ENCODE measurements at places on chromosomes 4 and X.
A peak's percentile ranks its signal among the peaks of the same experiment; 100 is the strongest.

DNA sequence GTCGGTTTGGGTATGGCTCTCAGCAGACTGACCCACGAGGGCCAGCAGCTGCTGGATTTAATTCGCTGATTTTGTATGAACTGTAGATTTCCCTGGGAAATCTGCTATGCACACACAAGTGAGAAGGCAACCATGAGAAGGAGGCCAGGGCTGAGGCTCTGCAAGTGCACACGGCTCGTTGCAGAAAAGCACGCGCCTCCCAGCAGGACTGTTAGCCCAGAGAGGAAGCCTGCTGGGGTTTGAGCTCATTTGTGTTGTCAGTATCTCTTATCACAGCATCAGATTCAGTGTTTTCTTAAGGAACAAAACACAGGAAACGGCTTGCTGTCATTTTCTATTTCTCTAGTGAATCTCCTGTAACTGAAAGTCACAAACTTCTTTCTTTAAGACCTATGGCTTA, 296.2 kb upstream of the FAT1 start:
- DNase-seq, result no peak

DNA sequence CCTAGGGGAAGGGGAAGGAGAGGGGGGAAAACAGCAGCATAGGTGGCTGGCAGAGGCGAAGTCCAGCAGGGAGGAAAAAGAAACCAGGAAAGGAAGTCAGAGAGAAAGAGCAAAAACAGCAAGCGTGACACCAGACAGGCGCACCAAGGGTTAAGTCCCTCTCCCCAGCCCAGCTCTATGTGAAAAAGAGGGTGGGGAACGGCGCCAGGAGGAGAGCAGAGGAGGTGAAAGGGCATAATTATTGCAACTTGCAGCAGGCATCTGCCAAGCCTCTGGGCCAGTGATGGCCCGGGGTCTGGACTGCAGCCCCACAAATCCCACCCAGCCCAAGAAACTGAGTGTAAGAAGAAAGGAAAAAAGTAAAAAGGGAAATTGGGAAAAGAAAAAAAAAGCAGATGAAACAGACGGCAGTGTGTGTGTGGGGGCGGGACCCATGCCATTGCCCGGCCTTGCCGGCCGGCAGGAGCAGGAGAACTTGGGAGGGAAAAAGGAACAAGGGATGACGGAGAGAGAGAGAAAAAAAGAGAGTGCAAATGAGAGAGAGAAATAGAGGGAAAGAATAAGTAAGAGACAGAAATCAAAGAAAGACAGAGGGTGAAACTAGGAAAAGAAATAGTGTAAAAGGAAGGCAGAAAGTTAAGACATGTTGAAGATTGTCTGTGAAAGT, 14.1 kb upstream of the RHOXF2 start:
- DNase-seq, result no peak

- DNase-seq, result peak; percentile 3
Observed at GRCh38 chr4:48017108-48017571, 568 bp downstream of the NIPAL1 start.

DNA sequence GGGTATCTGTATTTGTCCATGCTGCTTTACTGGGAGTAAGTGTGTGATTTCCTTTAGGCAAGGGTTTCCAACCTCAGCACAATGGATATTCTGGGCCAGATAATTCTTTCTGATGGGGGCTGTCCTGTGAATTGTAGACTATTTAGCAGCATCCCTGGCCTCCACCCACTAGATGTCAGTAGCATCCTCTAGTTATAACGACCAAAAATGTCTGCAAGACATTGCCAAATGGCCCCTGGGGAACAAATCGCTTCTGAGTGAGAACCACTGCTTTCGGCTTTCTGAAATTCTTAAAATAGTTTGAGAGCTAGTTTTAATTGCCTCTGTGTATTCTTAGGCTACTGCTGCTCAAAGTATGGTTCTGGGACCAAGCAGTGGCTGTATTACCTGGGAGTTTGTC, 81.2 kb upstream of the GPM6B start:
- DNase-seq, result no peak

DNA sequence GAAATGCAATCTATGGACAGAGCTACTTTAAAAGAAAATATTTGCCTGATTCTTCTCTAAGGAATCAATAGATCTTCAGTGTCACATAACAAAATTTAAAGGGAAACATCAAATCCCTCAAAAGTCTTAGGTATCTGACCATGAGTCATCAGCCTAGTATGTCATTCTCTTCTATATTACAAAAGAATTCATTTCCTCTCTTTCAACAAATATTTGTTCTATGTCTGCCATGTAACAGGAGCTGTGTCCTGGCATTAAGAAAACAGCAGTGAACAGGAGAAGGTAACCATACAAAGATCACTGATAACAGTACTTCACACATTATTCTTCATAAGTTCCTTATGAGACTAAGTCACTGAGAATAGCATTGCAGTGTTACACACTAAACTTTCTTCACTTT, 243.6 kb upstream of the DKK2 start:
- no peak for DNase-seq

- no peak for DNase-seq
Observed at GRCh38 chr4:5971078-5971450, 47.2 kb downstream of the C4orf50 start.

DNA sequence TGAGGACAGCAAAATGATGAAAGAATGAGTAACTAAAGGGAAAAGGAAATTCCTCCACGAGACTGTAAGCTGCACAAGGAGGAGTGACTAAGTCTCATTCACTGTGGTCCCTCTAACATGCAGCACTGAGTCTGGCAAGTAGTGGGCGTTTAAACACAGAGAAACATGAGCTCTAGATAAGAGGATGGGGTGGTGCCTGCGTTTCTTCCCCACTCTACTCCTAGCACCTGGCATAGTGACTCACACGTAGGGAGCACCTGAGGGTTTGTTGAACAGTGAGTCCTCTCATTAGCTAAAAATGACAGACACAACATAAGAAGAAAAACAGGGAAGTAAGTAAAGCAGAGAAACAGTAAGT, 105.8 kb upstream of the CBR4 start:
- no peak for DNase-seq

- no peak for DNase-seq
Observed at GRCh38 chr4:36206603-36207311, 37.6 kb downstream of the ARAP2 start.

GRCh38 chr4:47101453-47101852, 70.1 kb downstream of the GABRB1 start:
- no peak for DNase-seq

- DNase-seq, result no peak
Observed at GRCh38 chrX:91434351-91435168, at the start of gene PABPC5. TSS of gene PABPC5 (plus strand) at chrX:91434839. CDS start at chrX:91435578, 739 bp downstream.

- DNase-seq, result no peak
Observed at GRCh38 chr4:8766610-8767009, 105.0 kb downstream of the HMX1 start.

DNA sequence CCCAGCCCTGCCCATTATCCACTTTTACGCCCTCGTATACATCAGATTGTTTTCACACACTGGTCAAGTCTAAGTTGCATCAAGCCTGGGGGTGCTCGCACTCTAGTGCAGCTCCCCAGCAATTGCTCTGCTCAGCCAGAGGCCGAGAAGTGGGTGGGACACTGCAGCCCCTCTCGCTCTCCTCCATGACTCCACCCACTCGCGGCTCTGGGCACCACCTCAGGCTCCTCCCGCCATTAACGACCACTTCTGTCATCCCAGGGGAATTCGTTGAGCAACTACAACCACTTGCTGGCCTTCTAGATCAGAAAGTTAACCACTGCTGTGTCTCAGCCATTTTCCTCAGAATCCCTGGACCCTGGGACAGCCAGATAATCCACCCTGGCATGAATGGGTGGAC, 53.6 kb downstream of the ETNPPL start:
- DNase-seq, result no peak

DNA sequence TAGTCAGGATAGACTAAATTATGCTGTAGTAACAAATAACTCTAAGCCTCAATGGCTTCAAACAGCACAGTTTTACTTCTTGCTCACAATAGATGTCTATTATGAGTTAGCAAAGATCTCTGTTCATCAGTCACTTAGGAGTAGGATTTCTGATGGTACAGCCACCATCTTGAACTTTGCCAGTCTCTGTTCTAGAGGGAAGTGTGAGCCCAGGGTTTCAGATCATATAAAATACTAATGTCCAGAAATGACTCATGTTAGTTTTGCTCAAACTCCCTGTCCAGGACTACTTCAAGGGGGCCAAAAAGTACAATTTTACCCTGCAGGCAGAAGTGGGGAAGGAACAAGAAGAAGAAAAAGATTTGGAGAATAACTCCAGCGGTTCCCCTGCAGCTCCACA, 77.1 kb upstream of the LSM6 start:
- DNase-seq, result no peak

DNA sequence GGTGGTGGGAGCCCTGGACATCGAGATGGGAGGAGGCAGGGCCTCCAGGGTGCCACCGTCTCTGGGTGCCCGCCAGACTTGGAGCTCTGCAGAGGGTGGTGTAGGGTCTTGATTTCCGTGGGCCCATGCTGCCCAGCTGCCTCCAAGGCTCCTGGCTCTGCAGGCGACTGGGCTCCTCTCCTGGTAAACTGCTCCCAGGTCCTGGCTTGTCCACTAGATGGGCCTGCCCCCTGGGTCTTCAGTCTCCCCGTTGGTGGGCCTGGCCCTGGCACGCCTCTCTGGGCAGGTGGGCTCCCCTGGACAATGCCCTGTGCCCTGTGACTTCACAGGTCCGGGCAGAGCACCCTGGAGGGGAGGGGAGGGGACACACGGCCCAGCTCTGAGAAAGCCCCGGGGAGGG, 7.7 kb downstream of the FGFR3 start:
- no peak for DNase-seq

GRCh38 chr4:108247387-108248049, 78.8 kb upstream of the LEF1 start:
- no peak for DNase-seq

DNA sequence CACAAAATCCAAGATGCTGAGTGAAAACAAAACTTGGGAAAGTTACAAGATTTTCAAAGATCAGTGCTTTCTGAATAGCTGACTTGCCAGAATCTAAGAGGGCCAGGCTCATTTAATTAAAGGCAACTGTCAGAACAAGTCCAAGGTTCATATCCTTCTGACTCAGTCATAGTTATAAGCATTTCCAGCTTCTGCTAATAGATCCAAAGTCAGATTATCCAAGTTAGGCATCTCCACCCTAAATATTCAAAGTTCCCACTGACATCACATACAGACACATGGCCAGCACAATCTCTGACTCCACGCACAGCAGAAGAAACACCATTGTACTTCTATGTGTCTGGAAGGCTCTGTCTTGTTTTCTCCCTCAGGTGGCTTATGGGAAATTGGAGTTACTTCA, 41.8 kb downstream of the GASK1B start:
- no peak for DNase-seq

DNA sequence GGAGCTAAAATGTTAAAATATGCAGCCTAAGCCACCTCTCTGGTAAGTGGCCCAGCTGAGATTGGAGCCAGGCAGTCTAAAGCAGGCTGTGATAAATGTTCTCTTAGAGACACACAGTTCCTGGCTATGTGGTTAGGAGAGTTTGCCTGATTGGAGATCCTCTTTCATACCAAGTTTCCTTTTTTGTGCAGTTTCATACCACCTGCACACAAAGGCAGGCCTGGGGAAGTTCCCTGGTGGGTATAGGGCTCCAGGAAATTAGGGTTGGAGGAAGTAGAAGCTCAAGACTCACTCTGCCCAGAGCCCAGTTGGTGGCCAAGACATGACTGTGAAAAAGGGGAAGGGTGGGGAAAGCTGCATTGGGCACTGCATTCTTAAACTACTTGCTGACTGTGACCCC, 16.9 kb downstream of the CYBB start:
- no peak for DNase-seq

GRCh38 chrX:40172401-40173142, 74.8 kb upstream of the BCOR start:
- no peak for DNase-seq

DNA sequence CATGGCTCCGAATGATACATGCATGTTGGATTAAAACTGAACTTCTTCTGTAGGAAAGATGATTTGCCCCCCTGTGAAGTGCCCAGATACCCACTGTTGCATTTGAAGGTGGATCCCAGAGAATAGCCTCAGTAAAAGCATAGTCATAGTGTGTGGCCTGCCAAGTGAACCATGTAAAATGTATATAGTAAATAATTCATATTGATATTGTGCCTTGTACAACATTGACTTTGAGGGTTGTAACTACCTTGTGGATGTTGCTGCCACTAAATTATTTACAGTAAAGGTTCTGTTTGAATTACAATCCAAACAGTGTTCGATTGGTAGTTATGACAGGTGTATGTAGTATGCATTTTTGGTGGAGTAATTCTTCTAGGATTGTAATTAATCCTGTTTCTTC, 19.2 kb downstream of the TMEM131L start:
- DNase-seq, result no peak

DNA sequence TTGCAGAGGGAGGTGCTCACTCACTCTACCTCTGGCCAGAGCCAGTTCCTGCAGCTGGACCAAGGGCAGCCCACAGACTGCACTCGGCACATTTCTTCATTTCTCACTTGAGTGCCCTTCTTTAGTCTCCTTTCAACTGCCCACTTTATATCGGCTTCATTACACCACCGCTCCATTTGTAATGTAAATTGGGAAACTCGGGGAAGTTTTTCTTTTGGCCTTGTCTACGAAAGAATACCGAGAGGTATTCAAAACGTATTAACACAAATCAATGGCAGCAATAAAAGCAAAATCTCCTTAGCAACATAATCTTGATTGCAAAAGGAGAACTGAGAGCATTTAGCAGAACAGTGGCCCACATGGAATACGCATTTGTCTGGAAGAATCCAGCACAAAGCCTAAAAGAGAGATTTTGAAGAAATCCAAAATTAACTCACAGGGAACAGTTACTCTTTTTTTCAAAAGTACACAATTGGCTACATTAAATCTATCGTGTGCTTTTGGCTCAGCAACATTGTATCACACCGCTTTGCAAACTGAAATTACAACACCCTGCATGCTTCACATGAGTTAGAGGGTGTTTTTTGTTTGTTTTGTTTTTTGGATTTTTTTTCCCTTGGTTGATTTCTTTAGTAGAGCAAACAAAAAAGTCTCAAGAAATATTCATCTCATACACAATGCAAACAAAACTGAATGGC, 62.6 kb downstream of the CHIC2 start:
- DNase-seq, result no peak

DNA sequence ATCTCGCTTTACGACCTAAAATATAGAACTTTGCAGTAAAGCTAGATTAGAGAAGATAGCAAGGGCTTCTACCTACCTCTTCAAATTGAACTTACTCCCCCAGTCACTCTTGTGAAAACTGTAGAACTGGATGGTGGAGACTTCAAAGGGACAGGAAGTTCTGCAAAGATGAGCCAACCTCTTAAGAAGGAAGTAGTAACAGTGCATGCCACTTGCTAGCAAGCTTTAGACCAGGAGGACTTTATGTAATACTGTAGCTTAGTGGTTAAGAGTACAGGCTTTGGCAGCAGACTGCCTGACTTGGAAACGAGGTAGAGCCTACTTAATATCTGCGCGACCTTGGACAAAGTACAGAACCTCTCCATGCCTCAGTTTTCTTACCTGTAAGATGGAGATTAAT, 27.5 kb upstream of the VBP1 start:
- no peak for DNase-seq

All from T follicular helper cell (primary cell).